ENCODE measurements at places on chromosomes 7 and 10.

DNA sequence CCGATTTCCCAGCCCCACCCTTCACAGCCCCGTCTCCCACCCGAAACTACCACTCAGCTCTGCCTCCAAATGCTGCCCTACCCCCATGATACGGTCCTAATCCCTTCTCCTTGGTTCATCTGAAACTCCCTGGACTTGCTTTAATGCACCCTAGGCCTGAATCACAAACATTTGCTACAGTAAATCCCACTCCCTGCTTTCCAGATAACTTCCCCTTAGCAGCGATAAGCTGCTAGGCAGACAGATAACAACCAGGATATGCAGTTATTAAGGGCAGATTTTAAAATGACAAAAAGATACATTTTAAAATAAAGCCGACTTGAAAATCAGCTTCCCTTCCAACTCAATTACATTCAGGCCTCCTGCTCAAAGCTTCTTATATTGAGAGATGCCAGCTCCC, 514.7 kb downstream of the GRID1 start:
- DNase-seq = no peak

DNA sequence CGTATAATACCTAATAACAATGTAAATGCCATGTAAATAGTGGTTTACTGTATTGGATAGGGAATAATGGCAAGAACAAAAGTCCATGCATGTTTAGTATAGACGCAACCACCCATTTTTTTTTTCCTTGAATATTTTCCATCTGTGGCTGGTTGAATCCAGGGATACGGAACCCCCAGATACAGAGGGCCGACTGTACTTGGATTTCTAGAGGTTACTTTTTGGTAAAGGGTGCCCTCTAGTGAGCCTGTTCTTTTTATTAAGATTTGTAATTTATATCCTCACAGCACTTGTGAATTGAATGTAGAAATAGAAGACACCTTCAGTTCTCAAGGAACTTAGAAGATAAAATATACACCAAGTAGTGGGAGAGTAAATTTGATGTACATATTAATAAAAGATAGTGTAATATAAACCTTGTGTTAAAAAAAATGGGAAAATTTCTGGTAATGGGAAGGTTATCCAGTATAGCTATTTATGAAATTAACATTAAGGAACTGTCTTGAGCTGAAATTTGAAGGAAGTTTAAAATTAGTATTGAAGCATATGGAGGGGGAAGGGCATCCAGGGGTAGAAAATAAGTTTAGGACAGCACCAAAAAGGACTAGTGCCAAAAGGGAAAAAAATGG, 32.0 kb downstream of the EXOC6 start:
- DNase-seq = peak; percentile 52

GRCh38 chr10:50554995-50555568, 68.7 kb downstream of the SGMS1 start:
- DNase-seq = no peak

DNA sequence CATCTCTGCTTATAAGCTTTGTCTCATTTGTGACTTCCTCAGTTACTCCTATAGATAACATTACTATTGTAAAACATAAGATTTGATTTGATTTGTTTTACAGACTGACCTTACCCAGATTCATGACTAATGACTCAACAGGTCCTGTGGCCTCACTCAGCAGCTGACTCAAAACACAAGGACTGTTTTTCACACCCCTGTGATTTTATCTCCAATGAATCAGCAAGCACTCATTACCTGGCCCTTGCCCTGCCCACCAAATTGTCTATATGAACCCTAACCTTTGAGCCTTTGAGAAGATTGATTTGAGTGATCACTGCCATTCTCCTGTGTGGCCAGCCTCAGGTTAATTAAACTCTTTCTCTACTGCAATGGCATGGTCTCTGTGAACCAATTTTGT, 1064.6 kb upstream of the LRRTM3 start:
- no peak for DNase-seq

GRCh38 chr10:60291344-60291930, 98.2 kb downstream of the ANK3 start:
- no peak for DNase-seq

GRCh38 chr10:20767028-20767427, 130.1 kb downstream of the NEBL start:
- no peak for DNase-seq

Measured in SK-N-DZ (cell line).